ENCODE measurements at places on chromosomes 1 and 21.

- no peak for DNase-seq
These were observed 239.3 kb downstream of the NRIP1 start for GRCh38 chr21:14825514-14825974.

GRCh38 chr1:65948609-65949229 lies 156.0 kb downstream of the PDE4B start:
- no peak for DNase-seq

DNA sequence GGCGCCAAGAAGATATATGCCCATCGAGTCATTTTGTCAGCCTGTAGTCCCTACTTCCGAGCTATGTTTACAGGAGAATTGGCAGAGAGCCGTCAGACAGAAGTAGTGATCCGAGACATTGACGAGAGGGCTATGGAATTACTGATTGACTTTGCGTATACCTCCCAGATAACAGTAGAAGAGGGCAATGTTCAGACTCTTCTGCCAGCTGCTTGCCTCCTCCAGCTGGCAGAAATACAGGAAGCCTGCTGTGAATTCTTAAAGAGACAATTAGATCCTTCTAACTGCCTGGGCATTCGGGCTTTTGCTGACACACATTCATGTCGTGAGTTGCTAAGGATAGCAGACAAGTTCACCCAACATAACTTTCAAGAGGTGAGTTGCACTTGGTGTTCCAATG lies 19.1 kb downstream of the KLHL20 start:
- no peak for DNase-seq

GRCh38 chr1:230781594-230781993 lies 34.4 kb downstream of the CAPN9 start:
- DNase-seq, result no peak

DNA sequence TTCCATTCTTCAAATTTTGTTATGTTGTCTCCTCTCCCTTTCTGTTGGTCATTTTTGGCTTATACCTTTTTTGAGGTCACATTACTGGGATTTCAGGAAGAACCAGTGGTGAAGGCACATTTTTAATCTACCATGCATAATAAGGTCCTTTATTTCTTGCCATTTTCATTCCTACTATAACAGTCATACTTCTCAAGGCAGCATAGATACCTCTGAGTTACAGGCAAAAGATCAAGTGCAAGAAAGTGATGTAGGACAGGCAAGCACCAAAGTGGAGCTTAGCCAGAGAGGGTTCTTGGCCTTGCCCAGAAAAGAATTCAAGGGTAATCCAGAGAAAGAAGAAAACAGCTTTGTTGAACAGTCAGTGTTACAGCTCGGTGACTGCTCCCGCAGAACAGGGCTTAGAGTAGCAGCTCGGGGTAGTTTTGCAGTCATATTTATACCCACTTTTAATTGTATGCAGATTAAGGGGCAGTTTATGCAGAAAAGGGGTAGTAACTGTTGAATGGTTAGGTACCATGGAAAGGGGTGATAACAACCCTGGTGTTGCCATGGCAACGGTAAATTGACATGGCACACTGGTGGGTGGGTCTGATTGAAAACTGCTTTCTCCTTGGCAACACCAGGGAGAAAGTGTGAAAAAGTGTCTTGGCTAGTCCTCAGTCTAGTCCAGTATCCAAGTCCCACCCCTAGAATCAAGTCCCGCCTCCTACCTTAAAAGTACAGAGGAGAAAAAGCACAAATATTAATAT lies 39.6 kb upstream of the DOCK7 start:
- DNase-seq, result no peak

DNA sequence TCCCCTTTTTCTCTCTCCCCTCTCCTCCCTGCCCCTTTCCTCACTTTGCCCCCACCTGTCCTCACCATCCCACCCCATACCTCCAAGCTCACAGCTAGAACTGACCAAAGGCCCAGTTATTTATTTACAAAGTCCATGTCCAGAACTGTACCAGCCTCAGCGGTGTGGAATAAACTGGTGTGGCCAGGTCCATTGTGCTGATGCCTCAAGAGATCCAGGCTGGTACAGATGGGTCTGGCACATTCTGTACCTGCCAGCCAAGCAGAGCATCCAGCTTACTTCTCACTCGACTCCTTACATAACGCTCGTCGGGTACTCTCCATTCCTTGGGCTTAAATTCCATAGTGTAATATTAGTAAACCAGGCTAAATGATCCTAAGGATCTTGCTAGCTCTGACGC lies 11.8 kb downstream of the PDZK1IP1 start:
- no peak for DNase-seq

DNA sequence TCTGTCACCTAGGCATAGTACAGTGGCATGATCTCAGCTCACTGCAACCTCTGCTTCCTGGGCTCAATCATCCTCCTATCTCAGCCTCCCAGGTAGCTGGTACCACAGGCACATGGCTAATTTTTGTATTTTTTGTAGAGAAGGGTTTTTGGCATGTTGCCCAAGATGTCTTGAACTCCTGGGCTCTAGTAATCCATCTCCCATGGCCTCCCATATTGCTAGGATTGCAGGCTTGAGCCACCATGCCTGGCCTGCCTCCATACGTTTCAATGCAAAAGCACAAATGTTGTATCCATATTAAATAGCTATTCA lies 17.6 kb upstream of the GBP3 start:
- no peak for DNase-seq

- DNase-seq, result no peak
These were observed 15.8 kb downstream of the GADD45A start for GRCh38 chr1:67700692-67701410.

- DNase-seq, result no peak
These were observed 8.8 kb upstream of the CAPN8 start for GRCh38 chr1:223674119-223674890.

DNA sequence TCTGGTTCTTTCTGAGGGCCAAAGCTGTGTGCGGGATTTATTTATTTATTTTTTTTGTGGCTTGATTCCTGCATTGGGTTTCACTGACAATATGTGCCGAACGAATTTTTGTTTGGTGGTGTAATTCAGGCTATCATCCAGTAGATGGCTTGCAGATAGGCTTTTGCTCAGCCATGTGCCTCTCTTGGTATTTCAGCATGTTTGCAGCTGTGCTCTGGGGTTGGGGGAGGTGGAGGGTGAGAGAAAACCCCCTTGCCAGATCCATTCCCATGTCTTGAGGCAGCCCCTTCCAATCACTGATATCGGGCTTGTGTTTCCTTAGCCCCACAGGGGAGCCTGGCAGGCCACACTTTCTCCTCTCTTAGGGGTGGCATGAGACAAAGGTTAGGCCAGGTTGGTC lies 302.4 kb downstream of the PTGER3 start:
- DNase-seq, result no peak

DNA sequence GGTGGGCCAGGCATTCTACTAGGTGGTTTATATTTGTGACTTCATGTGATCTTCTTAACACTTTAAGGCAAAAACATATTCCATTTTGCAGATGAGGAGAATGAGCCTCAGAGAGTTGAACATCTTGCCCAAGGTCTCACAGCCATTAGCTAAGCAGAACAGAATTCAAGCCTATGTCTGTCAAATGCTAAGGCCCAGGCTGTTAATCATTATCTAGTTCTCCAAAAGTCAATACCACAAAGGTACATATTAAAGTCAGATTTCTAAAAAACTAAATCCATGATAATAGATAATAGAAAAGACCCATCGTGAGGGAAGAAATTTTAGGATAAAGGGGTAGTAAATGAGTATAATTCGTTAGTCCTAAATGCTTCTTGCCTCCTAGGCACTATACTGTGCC lies 234.3 kb downstream of the KCNH1 start:
- DNase-seq, result no peak

GRCh38 chr1:167486090-167486824 lies 32.1 kb downstream of the CD247 start:
- DNase-seq, result no peak

DNA sequence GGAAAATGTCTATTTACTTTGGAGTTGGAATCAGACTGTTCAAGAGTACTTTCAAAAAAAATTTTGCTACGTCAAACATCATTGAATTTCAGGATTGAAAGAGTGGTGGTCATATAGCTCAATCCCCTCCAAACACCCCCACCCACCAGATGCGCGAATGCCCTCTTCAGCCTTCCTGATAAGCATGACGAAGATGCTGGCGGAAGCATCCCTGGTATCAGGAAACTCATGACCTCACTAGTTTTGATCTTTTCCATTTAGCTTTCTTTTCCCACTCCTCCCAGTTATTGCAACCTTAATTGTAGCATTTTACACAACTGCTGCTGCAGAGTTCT lies 104.4 kb downstream of the LEPR start:
- DNase-seq, result no peak

- DNase-seq, result no peak
These were observed 6.3 kb downstream of the TSNAX start for GRCh38 chr1:231534703-231535159.

DNA sequence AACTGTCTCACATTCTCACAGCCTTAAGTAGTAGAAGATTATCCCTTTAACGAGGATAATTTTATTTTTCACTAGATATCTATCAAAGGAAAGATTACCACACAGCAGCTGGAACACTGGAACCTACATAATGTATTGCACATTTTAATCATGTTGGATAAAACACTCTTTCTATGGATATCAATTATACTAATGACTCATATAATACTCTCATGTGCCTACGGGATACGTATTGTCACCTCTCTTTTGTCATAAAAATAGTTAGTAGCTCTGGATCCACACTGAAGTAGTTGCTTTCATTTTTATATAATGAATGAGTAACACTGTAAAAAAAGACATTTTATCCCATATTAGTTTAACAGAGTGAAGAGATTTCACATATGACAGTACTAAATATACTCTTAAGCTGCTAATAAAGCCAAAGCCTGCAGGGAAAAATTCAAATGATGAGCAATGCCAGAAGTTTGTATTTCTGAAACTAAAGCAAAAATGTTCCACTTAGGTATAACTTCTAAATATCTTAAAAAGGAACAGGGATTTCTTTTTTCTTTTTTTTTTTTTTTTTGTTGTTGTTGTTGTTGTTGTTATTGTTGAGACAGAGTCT lies 408.7 kb upstream of the PKN2 start:
- DNase-seq, result no peak

GRCh38 chr1:229197265-229197585 lies 73.7 kb upstream of the RAB4A start:
- no peak for DNase-seq

GRCh38 chr1:2617971-2618470 lies 14.8 kb downstream of the MMEL1 start:
- DNase-seq, result no peak

DNA sequence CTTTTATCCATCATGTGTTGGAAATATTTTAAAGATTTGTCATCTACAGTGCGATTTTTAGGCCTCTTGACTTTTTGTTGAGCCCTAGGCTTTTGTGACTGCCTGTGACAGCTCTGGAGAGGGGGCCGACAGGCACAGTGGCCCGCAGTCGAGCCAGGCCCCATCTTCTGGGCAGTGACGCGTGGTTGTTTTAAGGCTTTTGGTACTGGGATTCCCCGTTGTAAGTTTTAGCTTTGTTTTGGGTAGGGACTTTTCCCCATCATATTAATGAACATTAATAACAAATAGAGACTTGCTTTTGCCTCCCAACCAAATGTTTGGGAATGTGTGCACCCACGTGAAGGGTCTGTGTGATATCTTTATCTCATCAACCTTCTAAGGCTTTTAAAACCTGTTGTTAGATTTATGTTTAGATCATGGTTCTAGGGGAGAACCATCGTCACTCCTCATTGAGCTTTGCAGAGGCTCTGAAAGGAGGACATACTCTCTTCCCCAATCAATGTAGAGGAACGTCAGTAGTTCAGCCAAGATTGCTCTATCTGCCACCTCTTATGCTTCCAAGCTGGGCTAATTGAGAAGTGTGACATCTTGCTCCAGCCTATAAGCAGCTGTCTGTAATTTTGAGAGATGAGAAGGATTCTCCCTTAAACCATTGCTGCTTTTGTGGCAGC lies 34.6 kb downstream of the MAPKAPK2 start:
- no peak for DNase-seq

DNA sequence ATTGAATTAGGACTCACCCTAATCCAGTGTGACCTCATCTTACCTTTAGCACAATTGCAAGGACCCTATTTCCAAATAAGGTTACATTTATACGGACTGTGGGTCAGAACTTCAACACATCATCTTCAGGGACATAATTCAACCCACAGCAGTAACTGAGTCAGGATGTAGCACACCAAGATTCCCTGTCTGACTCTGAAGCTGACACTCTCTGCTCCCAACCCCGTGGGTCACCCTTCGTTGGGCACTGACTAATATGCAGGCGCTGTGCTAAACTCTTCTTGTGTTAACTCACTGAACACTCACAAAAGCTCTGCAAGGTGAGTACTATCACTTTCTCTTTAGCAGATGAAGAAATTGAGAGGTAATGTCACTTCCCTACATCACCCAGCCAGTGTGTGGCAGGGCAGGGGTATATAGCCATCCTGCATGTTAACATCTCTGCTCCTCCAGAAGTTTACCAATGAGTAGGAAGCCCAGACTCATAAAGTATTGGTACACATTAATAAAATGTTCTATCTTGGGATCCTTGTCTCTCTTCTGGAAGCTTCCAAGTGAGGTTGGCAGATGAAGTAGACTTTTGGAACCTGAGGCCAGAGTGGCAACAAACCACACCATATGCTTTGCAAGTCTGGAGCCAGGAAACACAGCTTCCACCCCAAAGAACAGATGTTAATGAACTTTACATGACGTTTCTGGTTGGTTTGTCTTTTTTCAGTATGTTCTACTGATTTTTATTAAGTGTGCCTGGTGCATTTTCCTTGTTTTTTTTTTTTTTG lies 139.2 kb upstream of the KLHDC7A start:
- DNase-seq, result no peak

DNA sequence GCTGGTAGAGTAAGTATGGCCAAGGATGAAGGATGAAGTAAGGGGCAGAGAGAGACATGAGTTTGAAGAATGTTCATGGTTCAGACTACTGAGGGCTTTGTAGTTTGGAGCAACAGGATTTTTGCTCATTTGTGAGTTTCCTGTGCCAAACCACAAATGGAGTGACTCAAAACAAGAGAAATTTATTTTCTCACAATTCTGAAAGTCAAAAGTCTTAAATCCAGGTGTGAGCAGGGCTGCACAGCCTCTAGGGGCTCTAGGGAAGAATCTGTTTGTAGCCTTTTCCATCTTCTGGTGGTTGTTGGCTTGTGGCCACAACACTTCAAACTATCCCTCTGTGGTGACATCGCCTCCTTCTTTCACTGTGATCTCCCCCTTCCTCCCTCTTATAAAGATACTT lies 58.9 kb downstream of the RHOU start:
- DNase-seq, result no peak

- DNase-seq, result no peak
These were observed 54.6 kb downstream of the ADSS2 start for GRCh38 chr1:244397131-244397530.

DNA sequence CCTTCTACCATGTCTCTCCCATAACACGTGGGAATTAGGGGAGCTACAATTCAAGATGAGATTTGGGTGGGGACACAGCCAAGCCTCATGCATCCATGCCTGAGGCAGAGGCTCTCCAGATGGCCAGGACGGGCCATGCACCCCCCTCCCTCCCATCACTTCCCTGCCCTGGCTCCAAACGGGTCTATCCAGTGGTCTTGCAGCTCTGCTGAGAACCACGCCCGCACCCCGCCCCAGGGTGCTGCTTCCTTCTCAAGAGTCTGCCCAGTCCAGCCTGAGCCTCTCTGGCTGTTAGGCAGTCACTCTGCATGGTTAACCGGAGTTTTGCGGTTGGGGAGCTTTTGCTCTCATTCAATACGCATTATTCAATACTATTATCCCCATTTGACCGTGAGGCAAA lies 131.5 kb upstream of the TMEM51 start:
- DNase-seq, result no peak

GRCh38 chr1:114821978-114822377 lies 32.7 kb upstream of the SYCP1 start:
- DNase-seq, result no peak

Measured in stimulated activated CD8-positive, alpha-beta memory T cell treated with anti-CD3 and anti-CD28 coated beads, Interleukin-7, amount 100 ng/mL, for 24 hours (primary cell).